ENCODE measurements at places on chromosomes 16 and 17.

GRCh38 chr17:78174870-78175642 lies 6.7 kb downstream of the SYNGR2 start:
- no peak for DNase-seq

- peak; percentile 65 for DNase-seq
Measured at GRCh38 chr16:67517661-67518423, 10.8 kb upstream of the RIPOR1 start.

- DNase-seq = no peak
Measured at GRCh38 chr17:28597606-28598383, 1.0 kb downstream of the SPAG5 start.

- no peak for DNase-seq
Measured at GRCh38 chr17:67555855-67556254, 161.9 kb upstream of the NOL11 start.

- DNase-seq = no peak
Measured at GRCh38 chr17:70775679-70776078, 606.3 kb downstream of the KCNJ2 start.

DNA sequence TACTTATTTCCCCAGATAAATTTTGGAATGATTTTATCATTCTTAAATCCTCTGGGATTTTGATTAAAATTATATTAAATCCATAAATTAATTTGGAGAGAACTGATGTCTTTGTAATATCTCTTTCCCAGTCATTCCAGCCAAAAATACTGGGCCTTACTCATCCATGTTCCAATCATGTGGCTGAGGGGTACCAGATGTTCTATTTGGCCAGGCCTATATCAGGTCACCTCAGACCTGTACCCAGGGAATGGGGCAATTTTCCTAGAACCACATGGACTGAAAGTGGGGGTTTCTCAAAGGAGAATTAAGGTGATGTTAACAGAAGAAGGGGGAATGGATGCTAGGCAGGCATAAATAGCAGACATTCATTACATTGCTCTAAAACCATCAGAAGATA lies 7.5 kb downstream of the SNTB2 start:
- no peak for DNase-seq

DNA sequence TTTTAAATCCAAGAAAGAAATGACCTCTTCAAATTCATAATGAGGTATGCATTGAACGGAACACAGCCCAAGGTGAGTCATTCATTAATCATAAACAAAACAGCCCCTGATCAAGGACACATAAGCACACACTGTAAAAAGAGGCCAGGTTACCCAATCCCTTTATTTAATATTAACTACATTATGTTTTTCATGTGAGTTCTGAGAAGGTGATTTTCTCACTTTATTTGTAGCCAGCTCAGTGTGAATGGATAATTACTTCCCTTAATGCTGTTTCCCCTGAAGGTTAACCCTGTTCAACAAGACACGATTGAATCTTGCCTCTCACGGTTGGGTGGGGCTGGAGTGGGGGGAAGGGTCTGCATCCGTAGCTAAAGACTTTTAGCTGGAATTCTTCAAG lies 257.3 kb upstream of the SALL1 start:
- peak; percentile 78 for DNase-seq

DNA sequence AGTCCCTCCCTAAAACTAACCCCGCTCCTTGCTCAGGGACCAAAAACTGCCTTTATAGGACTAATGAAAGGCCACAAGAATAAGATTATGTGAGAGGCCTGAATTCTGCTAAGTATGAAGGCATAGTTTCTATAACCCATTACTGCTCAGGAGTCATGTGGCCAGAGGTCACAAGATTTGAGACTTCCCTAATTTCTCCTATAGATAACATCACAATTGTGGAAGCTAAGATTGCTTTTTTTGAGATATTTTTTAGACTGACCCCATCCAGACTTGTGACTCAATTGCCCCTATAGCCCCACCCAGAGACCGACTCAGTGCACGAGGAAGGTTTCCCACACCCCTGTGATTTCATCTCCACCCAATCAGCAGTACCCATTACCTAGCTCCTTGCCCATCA lies 504.1 kb upstream of the GOT2 start:
- DNase-seq = no peak

Measured in ACHN (cell line).